Foreskin keratinocyte (primary cell): ENCODE measurements at places on chromosomes 3 and 15. TPM values are rescaled to one million over a fixed set of nuclear protein-coding genes. Genes with fewer than 3 reads are reported as not detected.

GOLGA8J gene
- not detected in 2 replicates for polyA plus RNA-seq

GRCh38 chr3:141011232-141011996 is 39.7 kb upstream of the SPSB4 start:
- DNase-seq = no peak

CDHR4 gene
- not detected in 2 replicates for polyA plus RNA-seq

DNA sequence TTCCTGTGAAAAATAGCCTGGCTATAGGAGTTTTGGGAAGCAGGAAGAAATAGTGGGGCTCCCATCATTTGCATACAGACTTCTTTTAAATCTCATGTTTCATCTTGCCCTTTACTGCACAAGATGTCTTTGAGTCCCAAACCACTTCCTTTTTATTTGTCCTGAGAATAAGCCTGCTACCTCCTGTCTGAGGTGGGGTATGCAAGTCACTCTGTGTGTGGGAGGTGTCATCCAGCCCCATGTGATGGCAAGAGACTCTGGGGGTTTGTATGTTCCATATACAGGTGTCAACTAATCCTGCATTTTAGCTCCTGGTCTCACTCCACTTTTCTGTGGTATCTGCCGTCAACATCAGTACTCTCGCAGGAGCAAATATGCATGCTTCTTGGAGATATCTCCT is 102.0 kb downstream of the OTOL1 start:
- no peak for DNase-seq

DNA sequence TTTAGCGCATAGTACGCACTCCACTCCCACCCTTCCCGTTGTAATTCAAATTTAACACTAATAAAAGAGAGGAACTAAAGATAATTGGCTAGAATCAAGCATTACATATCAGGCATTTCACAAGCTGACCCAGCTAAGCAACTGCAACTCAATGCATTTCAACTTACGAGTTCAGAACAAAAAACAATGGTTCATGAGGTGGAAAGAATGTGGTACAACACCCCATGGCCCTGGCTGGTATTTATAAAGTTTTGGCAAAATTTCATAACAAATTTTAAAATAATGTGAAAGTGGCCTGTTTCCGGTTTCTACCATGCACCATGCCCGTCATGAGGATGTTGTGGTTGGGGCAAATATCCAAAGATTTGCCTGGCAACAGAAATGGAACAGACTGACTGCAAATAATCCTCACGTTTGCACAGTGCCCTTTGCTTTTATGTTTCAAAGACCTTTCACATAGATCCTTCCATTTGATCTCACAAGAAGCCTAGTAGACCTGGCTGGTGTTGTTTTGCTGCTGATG is 455.3 kb upstream of the NR2F2 start:
- DNase-seq = peak; percentile 59

DNA sequence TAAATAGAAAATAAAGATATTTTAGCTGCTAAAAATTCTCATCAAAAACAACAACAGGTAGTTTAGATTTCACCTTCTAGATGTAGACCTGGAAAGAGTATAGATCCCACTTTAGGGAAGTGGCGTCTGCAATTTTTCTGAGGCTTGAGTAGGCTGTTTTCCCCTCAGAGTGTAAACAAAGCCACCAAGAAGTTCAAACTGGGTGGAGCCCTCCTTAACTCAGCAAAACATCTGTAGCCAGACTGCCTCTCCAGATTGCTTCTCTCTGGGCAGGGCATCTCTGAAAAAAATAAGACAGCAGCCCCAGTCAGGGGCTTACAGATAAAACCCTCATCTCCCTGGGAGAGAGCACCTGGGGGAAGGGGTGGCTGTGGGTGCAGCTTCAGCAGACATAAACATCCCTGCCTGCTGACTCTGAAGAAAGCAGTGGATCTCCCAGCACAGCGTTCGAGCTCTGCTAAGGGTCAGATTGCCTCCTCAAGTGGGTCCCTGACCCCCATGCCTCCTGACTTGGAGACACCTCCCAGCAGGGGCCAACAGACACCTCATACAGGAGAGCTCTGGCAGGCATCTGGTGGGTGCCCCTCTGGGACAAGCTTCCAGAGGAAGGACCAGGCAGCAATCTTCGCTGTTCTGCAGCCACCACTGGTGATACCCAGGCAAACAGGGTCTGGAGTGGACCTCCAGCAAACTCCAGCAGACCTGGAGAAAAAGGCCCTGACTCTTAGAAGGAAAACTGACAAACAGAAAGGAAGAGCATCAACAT is 259.6 kb downstream of the STXBP5L start:
- no peak for DNase-seq

GRCh38 chr15:23002920-23003319 is 22.8 kb upstream of the CYFIP1 start:
- no peak for DNase-seq

DNA sequence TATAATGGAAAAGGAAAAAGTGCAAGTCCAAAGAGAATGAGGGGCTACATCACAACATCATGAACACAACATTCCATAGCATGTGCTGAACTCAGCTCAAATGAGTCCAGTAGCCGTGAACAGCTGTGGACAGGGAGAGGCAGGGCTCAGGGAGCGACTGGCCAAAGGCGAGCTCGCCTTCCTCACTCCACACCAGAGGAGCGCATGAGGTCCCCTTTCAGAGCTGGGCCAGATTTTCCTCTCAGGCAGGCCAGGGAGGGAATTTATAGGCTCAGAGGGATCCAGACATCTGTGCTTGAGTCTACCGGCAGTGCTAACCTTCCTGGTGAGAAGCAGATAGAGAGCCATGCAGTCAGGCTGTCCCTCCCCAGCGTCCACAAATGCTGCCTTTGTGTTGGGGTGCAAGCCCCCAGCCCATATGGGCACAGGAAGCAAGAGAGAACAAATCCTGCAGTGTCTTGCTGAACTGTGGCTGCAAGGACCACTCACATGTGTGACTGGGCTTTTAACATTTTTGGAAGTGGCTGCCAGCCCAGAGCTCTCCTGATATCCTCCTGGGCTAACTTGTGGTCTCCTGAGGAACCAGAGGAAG is 32.5 kb downstream of the ARHGEF3 start:
- no peak for DNase-seq

GRCh38 chr3:70531063-70531657 is 218.7 kb upstream of the MDFIC2 start:
- DNase-seq = peak; percentile 7

DNA sequence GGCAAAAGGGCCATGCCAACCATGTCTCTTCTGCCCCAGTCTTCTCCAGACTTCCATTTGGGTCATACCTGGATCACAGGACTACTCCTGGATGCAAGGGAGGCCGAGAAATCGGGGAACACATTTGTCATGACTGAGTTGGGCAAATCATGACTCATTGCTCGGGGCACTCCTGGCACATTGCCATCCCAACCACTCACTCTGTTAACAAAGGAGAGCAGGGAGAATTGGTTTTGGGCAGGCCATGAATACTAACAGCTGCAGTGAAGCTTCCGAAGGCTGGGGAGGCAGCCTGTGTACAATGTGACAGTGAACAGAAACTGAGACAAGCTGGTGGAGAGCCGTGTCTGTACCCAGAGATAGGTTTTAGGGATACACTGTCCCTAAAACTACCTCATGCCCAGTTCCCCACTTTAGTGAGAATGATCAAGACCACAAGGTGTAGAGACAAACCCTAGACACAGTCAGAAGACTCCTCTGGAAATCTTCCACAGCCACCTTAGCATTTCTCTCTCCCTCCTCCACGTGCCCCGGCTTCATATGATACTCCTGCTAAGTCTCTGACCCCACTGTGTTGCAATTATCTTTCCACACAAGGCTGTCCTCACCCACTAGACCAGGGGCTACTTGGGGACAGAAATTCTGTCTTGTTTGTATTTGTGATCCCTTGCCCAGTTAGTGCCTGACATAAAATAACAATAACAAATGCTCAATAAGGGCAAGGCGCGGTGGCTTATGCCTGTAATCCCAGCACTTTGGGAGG is 10.5 kb upstream of the BUB1B start:
- DNase-seq = peak; percentile 95

TMEM207 gene
- not detected in 2 replicates for polyA plus RNA-seq

SLC51B gene
- not detected in 2 replicates for polyA plus RNA-seq

- peak; percentile 53 for DNase-seq
Observed at GRCh38 chr3:186220365-186220764, 111.5 kb upstream of the ETV5 start.

DNA sequence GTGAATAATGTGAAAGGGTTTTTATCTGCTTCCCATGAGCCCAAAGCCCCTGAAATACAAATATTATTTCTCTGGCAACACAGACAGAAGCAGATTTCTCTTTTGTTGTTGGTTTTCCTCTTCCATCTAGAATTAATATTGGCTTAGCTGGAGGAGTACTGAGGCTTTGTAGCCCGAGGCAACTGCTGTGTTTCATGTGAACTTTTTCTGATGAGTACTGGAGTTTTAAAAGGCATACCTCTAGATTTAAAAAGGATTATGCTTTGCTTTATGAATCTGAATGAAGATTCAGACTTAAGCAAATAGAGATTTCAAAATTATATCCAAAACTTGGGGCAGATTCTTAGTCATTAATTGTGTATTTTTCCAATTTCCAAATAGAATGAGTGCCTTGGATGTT is 50.9 kb downstream of the IQCH start:
- DNase-seq = no peak

- no peak for DNase-seq
Observed at GRCh38 chr3:141380987-141381386, 12.7 kb downstream of the ZBTB38 start.

DNA sequence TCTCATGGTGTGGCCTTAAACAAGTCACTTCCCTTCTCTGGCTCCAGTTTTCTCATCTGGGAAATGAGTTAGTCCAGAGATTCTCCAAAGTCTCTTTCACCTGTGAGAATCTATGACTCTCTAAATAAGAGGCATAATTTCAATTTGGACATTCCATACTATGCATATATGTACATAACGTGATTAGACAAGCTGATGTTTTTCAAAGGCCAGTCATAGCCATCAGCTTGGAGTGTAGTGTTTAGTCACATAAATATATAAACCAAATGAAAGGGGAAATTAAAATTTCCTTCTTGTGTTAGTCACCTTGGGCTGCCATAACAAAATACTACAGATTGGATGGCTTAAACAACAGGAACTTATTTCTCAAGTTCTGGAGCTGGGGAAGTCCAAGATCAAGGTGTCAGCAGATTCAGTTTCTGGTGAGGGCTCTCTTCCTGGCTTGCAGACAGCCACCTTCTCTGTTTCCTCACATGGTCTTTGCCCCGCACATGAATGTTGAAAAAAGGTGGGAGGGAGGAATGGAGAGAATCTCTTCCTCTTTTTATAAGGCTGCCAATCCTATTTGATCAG is 19.4 kb downstream of the TMEM41A start:
- no peak for DNase-seq

GRCh38 chr3:108130701-108131474 is 40.1 kb upstream of the CD47 start:
- DNase-seq = peak; percentile 96

- DNase-seq = no peak
Observed at GRCh38 chr3:69738315-69738714, 949 bp upstream of the MITF start.

DNA sequence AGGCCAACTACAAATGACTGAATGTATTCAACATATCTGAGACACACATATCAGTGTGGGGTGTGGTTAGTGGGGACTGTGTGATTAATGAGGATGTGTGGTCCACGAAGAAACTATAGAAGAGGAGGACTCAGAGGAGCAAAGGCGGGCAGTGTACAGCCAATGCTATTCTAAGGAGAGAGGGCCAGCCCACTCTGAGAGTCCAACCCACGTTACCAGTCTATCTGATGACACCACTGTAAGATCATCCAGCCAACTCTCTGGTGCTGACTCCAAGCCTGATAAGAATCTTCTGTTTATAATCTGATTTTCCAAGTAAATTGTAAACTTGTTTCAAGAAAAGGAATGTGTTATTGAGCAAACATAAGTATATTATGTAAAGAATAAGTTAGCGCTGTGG is 47.2 kb downstream of the MCF2L2 start:
- DNase-seq = peak; percentile 36

DNA sequence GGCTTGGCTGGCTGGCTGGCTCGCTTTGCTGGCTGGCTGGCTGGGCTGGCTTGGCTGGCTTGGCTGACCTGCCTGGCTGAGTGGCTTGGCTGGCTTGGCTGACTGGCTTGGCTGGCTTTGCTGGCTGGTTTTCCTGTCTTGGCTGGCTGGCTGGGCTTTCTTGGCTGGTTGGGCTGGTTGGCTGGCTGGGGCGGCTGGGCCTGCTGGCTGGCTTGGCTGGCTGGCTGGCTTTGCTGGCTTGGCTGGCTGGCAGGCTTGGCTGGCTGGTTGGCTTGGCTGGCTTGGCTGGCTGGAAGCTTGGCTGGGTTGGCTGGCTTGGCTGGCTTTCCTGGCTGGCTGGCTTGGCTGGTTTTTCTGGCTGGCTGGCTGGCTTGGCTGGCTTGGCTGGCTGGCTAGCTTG is 435.6 kb downstream of the GOLGA6L6 start:
- no peak for DNase-seq

ALDH1A2 gene
- polyA plus RNA-seq = 0.83 and 0.96 TPM in 2 replicates

DNA sequence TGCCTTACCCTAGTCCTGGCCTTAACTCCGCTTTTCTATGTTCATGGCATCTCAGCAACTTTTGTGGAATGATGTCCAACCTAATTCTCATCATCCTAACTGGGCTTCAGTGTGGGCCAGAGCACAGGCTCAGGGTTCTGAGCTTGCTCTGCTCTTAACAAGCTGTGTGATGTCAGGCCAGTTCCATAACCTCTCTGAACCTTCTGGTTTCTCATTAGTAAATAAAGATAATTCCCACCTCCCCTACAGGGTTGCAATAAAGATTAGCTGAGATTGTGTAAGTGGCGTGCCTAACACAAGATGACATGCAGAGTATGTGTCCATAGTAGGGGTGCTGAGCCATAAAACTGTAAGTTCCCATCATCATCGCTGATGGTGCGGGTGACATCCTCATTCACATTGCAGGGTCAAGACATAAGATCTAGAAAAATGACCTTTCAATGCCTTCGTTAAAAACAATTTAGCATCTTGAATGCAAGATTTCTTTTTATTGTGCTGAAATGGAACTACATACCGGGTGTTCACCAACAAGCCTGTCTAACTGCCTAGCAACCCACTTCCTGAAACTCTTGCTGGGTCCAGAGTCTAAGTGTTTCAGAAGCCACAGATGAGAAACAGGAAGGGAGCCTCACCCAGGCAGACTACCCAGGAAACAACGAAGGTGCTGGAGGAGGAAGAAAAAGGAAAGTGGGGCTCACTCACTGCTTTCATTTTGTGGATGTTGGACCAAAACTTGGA is 36.2 kb downstream of the CDCP1 start:
- DNase-seq = no peak

GRCh38 chr3:32443478-32443877 is 51.8 kb downstream of the CMTM7 start:
- DNase-seq = peak; percentile 91

LRRC31 gene
- polyA plus RNA-seq = not detected in 2 replicates

PLD1 gene
- 2.1 and 2.7 TPM in 2 replicates for polyA plus RNA-seq

ANKRD34C gene
- polyA plus RNA-seq = not detected in 2 replicates

DNA sequence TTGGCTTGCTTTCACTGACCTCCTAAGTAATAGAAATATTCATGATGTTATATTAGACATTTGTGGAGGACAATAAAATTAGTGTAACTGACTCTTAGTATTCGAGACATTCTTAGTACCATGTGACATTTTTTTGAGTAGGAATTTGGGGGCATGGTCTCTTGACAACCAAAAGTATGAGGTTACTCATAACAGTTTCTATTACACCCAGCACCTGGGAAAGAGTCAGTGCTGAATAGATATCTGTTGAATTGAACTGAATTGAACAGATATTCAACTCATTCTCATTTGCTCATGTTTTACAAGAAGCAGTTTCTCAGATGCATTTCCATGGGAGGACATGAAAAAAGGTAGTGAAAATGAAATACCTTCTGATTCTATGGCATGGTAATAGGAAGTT is 84.4 kb downstream of the CMSS1 start:
- peak; percentile 88 for DNase-seq

UROC1 gene
- not detected in 2 replicates for polyA plus RNA-seq

NDUFB4 gene
- 264 and 273 TPM in 2 replicates for polyA plus RNA-seq
